ENCODE measurements at places on chromosomes 5 and 9. TPM values are rescaled to one million over a fixed set of nuclear protein-coding genes. Genes with fewer than 3 reads are reported as not detected.

The CNTRL gene
- polyA plus RNA-seq = 6.7 TPM

The EQTN gene
- not detected for polyA plus RNA-seq

The DDX4 gene
- polyA plus RNA-seq = 0.02 TPM

The C9orf153 gene
- polyA plus RNA-seq = not detected

The C7 gene
- polyA plus RNA-seq = 737 TPM

The CCL19 gene
- polyA plus RNA-seq = 2.2 TPM

The GCNT4 gene
- polyA plus RNA-seq = 0.34 TPM

The ANKRD31 gene
- polyA plus RNA-seq = 0.08 TPM
